ENCODE measurements at places on chromosomes 7 and 10. TPM values are rescaled to one million over a fixed set of nuclear protein-coding genes. Genes with fewer than 3 reads are reported as not detected.

DNA sequence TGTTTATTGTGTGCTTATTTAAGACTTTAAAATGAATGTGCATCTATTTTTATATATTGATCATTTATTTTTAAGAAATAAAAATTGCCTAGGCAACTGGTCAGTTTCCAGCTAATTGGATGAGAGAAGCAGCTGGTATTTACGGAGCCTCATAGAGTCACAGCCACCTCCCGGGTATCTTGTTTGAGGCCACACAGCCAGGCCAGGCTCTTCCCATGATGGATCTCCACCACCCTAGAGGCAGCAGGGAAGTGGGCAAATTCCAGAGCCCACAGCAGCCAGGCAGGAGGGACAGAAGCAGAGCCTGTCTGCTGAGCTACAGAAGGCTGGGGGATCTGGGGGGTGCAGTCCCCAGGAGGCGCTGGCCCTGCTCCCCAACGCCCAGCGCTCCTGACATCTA lies 61.6 kb downstream of the CLEC2L start:
- DNase-seq = no peak

GRCh38 chr10:107502229-107502985 lies 337.9 kb upstream of the SORCS1 start:
- no peak for DNase-seq

DNA sequence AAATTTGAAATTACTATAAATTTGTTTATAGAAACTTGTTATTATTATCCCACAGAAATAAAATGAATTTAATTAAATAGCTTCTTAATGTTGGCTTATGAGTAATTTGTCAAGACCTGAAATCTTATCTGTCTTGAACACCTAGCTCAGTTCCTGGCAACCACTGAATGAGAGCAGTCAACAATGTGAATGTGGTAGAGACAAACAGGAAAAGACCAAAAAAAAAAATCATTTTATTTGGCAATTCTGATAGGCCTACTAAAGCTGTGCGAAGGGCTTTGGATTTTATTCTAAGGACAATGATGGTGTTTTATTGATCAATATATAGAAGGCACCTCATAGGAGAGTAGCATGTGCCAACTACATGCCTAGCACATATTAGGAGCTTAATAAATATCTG lies 127.8 kb upstream of the RSU1 start:
- no peak for DNase-seq

GRCh38 chr10:72541337-72541736 lies 84.5 kb downstream of the MICU1 start:
- no peak for DNase-seq

DNA sequence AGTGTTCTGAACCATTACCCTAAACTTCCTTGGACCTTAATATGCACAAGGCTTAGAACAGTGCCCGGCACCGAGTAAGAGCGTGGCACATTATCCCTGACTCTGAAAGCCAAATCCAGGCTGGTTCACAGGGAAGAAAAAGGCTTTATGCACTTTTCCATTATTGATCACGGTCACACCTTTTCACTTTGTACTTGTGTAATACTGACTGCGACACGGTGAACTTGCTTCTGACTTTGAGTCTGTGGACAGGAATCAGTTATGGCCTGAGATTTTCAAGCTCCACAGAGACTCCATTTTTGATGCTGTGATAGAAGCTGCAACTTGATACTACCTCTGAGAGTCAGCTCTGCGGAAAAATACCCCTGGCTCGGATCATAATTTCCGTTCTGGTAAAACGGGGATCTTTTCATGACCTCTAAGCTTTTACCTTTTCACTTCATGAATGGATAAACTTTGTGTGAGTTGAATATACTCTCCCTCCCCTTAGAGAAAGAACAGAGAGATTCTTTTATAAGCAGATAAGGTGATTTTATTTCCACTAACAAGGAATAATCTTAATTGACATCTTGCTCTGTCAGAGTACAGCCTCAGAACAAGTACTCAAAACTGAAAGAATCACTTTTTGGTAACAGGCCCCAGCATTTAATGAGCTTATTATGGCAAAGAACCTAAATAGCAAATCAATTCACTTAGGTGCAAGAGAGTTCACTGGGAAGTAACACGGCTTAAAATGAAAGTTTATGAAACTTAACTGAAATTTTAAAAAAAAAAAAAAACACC lies 88.8 kb downstream of the ELMO1 start:
- no peak for DNase-seq

DNA sequence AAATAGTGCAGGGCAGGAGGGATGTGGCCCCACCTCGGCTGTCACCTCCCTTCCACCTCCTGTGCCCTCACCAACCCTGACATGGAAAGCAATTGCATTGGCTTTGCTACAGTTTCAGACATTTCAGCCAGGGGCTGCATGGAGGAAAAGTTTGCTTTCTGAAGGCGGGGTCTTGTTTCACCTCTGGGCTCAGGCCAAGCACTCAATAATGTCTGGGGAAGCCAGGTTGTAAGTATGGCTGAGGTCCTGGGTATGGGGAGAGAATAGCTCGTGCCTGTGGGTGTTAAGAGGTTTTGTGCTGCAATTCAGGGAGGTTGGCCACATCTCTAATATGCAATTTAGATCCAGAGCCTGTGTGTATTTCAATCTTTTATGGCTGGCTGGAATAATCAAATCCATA lies 238.4 kb upstream of the MKI67 start:
- DNase-seq = no peak

GRCh38 chr10:93211991-93212390 lies 138.3 kb downstream of the CYP26A1 start:
- no peak for DNase-seq

RASA4 gene
- total RNA-seq = 25.5 TPM

SLC29A4 gene
- total RNA-seq = 10.3 TPM

Measured in PC-9 (cell line).